ENCODE measurements at places on chromosomes 5 and 9. TPM values are rescaled to one million over a fixed set of nuclear protein-coding genes. Genes with fewer than 3 reads are reported as not detected.

- no peaks in the 10 kb centered on the region for H3K27me3 ChIP-seq
- no peak overlapping the region for H3K27ac ChIP-seq
- no peaks in the 10 kb centered on the region for H3K4me1 ChIP-seq
- peaks cover 3% of the 10 kb centered on the region for H3K36me3 ChIP-seq
- no peak for DNase-seq
These were observed 46.3 kb downstream of the NNT start for GRCh38 chr5:43649256-43649655.

GRCh38 chr9:91360551-91361290, 997 bp downstream of the AUH start:
- H3K27ac ChIP-seq: peak overlapping the region; percentile 96
- peak overlapping the region; percentile 98 for H3K4me3 ChIP-seq
- H3K36me3 ChIP-seq: no peaks in the 10 kb centered on the region
- no peaks in the 10 kb centered on the region for H3K27me3 ChIP-seq
- peaks cover 20% of the 10 kb centered on the region for H3K4me1 ChIP-seq
- no peak for DNase-seq

GRCh38 chr5:101278917-101279316, 375.8 kb upstream of the ST8SIA4 start:
- H3K4me1 ChIP-seq: no peaks in the 10 kb centered on the region
- no peaks in the 10 kb centered on the region for H3K27me3 ChIP-seq
- no peak for DNase-seq
- H3K36me3 ChIP-seq: no peaks in the 10 kb centered on the region

Gene TMEM215
- total RNA-seq: 0.57 TPM

DNA sequence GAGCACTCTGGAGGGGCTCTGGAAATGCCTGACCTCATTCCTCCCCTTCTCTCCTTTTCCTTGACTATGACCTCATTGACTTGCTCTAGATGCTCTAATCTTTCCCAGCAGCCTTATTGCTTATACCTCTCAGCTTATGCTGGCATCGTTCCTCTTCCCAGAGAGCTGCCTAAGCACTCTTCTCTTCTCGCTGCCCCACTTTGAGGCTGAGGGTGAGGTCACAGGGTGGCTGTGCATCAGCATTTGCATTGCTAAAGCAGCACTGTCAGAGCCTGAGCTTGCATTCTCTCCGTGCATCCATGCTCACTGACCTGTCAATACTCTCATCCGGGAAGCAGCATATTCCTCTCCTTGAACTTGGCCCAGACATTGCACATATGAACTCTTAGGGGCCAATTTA, 96.4 kb upstream of the NTRK2 start:
- no peak overlapping the region for H3K27ac ChIP-seq
- H3K4me1 ChIP-seq: peaks cover 3% of the 10 kb centered on the region
- H3K36me3 ChIP-seq: no peaks in the 10 kb centered on the region
- peaks cover 11% of the 10 kb centered on the region for H3K27me3 ChIP-seq
- no peak overlapping the region for H3K4me3 ChIP-seq

Gene SOWAHA
- total RNA-seq: not detected

GRCh38 chr5:80659106-80659505, 4.3 kb upstream of the DHFR start:
- peaks cover 19% of the 10 kb centered on the region for H3K4me1 ChIP-seq
- DNase-seq: no peak
- H3K27me3 ChIP-seq: no peaks in the 10 kb centered on the region
- H3K27ac ChIP-seq: no peak overlapping the region

Gene ESM1
- total RNA-seq: not detected

GRCh38 chr5:151496041-151496484, 48.7 kb downstream of the SLC36A1 start:
- peak overlapping the region; percentile 54 for H3K4me3 ChIP-seq
- DNase-seq: no peak
- H3K27me3 ChIP-seq: no peaks in the 10 kb centered on the region

GRCh38 chr5:90356622-90357021, 52.9 kb downstream of the CETN3 start:
- H3K36me3 ChIP-seq: no peaks in the 10 kb centered on the region
- DNase-seq: no peak
- H3K27ac ChIP-seq: no peak overlapping the region

DNA sequence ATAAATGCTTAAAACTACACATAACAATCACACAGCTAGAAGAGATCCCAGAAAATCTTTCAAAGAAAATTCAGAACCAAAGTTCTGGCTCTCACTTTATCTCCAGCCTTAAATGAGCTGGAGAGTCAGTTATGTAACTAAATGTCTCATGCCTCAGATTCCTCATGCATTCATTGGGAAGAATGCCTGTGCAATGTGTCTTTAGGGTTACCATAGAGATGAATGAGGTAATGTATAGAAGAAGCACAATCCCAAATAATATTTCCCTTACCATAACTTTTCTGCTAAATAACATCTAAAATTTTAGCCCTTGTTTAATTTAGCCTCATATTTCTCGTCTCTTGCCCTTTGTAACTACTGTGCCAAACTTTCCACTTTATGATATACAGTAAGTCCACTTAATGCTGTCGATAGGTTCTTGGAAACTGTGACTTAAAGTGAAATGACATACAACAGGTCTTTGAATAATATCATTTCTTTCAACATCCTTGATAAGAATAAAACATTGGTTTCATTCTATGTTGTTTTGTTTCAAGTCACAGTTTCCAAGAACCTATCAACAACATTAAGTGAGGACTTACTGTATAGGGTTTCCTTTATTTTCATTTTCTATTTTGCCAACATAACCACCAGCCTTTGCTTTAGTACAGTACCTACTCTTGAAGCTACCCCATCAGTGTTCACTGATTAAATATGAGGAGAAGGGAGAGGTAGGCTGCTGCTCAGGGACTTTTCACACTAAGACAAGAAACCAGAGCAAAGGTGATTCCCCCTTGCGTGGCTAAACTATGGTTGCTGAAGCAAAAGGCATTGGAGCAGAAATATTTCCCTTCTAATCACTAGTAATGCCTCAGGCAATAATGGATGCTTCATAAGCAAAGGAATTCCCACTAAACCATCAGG, 295.7 kb upstream of the PTGER4 start:
- H3K36me3 ChIP-seq: no peaks in the 10 kb centered on the region
- no peak overlapping the region for H3K4me3 ChIP-seq
- H3K4me1 ChIP-seq: peaks cover 4% of the 10 kb centered on the region
- H3K27me3 ChIP-seq: no peaks in the 10 kb centered on the region

- H3K27me3 ChIP-seq: no peaks in the 10 kb centered on the region
- DNase-seq: no peak
- no peak overlapping the region for H3K27ac ChIP-seq
- no peak overlapping the region for H3K4me3 ChIP-seq
These were observed 53.2 kb downstream of the IPPK start for GRCh38 chr9:92616655-92617111.

- H3K27ac ChIP-seq: no peak overlapping the region
- peaks cover 14% of the 10 kb centered on the region for H3K4me1 ChIP-seq
- H3K4me3 ChIP-seq: no peak overlapping the region
- peaks cover 33% of the 10 kb centered on the region for H3K36me3 ChIP-seq
- H3K27me3 ChIP-seq: no peaks in the 10 kb centered on the region
- no peak for DNase-seq
These were observed 38.1 kb downstream of the BASP1 start for GRCh38 chr5:17255471-17256021.

DNA sequence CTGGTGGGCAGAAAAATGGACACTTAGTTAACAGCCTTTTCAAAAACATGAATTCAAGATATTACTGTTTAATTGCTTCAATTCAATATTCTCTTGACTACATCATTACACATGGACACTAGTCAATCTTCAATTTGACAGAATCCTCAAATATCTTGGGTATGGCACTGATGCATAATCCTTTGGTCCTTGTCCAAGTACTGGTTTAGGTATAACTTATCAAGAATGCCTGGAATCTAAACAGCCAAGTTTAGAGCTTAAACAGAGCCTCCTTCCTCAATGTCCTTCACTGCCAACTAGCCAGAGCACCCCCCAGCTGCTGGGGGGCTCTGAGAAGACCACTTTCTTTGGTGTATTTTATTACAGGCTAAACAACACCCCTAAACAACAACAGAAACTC, 61.6 kb upstream of the ERCC6L2 start:
- no peak for DNase-seq
- no peak overlapping the region for H3K27ac ChIP-seq
- no peak overlapping the region for H3K4me3 ChIP-seq
- peaks cover 4% of the 10 kb centered on the region for H3K4me1 ChIP-seq
- H3K36me3 ChIP-seq: peaks cover 12% of the 10 kb centered on the region
- no peaks in the 10 kb centered on the region for H3K27me3 ChIP-seq

DNA sequence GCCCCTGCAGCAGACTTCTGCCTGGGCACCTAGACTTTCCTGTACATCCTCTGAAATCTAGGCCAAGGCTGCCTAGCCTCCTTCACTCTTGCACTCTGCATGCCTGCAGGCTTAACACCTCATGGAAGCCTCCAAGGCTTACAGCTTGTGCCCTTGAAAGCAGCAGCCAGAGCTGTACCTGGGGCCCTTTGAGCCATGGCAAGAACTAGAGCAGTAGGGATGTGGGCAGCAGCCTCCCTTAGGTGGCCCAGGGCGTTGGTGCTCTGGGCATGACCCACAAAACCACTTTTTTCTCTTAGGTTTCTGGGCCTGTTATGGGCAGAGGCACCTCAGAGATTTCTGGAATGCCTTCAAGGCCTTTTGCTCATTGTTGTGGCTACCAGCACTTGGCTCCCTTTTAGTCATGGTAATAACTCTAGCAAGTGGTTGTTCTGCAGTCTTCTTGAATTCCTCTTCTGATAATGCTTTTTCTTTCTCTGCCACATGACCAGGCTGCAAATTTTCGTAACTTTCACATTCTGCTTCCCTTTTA, 606.2 kb downstream of the TLE4 start:
- no peak overlapping the region for H3K27ac ChIP-seq
- peaks cover 7% of the 10 kb centered on the region for H3K4me1 ChIP-seq
- H3K4me3 ChIP-seq: no peak overlapping the region
- no peak for DNase-seq

Gene GADD45G
- total RNA-seq: 13.3 TPM

Gene RASGEF1C
- total RNA-seq: 2.0 TPM
